ENCODE measurements at places on chromosomes 7 and 10.

- DNase-seq = no peak
Measured at GRCh38 chr10:62083412-62084267, 182.1 kb downstream of the ARID5B start.

GRCh38 chr10:75865413-75866299, 434.2 kb downstream of the LRMDA start:
- DNase-seq = no peak

DNA sequence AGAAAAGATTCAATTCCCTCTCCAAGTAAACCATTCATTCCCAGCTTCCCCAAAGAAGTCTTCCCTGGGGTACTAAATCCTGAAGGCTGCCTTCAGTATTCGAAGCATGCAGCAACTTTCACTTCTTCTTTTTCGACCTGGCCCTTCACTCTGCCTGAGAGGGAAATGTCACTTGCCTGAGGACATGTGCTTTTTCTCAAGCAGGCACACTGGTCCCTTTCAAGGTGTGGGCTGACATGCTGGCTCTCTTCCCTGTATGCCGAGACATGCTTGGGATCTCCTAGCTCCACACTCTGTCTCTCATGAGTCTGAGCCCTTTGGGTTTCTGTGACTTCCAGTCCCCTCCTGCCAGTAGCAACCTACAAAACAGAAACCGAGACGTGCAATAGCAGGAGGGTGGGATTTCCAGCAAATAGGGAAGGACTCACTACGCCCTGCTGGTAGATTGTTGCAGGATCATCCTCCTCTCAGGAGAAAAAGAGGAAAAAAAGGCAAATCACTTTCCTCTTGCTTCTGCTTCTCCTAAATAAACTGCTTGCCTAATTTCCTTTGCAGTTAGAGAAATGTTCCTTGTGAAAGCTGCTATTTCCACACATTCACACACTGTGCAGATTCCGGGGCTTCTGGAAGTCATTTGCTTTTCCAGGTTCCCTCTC, 33.5 kb downstream of the FIGNL1 start:
- no peak for DNase-seq

- no peak for DNase-seq
Measured at GRCh38 chr10:30756151-30756550, 126.6 kb upstream of the LYZL2 start.

- DNase-seq = no peak
Measured at GRCh38 chr10:79220307-79220706, 127.0 kb upstream of the PPIF start.

DNA sequence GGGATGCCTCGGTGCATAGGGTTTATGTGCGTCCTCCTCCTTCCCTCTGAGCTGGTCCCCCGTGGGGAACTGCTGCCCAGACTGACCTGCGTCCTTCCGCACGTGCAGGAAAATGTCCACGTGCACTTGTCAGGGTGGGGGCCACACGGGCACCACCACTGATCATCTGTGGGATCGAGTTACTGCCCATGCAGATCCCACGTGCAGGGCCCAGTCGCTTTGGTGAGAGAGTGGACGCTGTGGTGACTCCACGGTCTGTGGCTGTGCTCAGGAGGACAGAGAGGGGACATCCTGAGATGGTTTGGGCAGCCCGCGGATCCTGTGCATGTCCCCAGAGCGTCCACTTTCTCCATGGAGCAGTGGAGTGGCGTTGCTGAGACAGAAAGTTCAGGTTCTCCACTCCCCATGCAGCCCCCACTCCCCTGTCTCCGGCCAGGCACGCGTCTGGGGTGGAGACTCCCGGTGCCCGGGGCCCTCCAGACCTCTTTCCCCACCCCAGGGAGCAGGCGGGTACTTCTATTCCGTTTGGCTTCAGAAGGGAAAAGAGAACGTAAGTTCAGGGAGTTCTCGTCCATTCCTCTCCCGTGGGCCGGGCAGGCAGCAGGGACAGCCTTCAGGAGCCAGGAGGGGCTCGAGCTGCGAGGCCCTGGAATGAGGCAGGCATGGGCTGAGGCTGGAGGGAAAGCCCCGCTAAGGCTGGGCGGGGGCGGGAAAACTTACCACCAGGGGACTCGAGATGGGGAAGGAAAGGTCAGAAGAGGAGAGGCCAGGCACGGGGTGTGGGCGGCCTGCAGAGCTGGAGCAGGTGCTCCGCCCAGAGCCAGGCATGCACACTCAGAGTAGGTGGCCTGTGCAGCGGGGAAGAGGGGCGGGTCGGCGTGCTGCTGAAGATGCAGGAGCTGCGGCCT, 59.9 kb downstream of the EGFR start:
- DNase-seq = no peak

GRCh38 chr10:113631684-113632367, 32.0 kb downstream of the NRAP start:
- DNase-seq = no peak

- no peak for DNase-seq
Measured at GRCh38 chr7:37826825-37827224, 21.6 kb upstream of the NME8 start.

DNA sequence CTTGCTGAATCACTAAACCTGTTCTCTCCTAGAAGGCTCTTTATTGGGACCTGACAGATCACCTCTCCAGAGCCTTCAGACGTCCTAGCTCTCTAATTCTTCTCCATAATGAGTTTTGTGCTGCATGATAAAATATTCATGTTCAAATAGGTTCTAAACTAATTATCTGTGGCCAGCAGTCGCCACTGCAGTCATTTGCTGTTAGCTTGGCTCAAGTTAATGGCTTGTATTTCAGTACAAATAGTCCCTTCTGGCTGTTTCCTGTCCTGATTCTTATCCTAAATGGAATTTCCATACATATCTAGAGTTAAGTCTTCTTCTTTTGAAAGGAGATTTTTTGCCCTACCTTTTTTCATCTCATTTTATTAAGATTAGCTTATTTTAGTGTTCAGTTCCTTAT, 303.2 kb downstream of the EXOC4 start:
- DNase-seq = no peak

DNA sequence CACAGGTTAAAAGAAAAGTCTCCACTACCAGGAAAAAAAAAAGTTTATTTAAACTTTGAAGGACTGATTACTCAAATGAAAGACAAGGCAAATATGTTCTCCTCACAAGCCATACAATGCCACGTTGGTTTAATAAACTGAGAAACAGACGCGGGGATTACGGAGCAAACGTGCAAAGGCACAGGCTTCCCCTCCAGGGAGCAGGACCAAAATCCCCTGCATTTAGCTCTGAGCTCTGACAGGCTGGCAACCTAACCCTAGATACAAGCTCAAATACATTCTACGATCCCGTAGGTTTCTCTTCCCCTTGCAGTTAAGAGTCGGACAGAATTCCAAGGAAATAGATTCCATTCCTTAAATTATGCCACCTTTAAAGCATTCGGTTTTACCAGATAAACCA, 7.7 kb upstream of the GRB10 start:
- no peak for DNase-seq

GRCh38 chr7:154777023-154777422, 225.9 kb downstream of the PAXIP1 start:
- DNase-seq = no peak

- no peak for DNase-seq
Measured at GRCh38 chr7:78101076-78101475, 302.5 kb downstream of the PHTF2 start.

DNA sequence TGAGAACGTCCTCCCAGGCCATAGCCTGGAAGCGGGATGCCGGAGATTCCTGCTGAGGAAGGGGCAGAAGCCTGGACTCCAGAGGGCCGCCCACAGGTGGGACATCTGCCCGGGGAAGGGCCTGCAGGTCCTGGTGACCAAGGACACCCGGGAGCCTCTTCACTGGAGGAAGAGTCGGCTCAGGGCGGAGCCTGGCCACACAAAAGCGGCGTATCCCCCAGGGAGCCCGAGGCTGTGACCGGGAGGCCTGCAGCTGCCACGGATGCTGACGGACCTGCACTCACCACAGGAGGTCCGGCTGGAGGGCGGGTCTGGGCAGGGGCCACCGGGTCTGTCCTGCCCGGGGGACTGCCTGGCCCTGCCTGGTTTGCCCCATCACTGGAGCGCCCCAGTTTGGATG, 15.5 kb upstream of the ADGRA1 start:
- no peak for DNase-seq

DNA sequence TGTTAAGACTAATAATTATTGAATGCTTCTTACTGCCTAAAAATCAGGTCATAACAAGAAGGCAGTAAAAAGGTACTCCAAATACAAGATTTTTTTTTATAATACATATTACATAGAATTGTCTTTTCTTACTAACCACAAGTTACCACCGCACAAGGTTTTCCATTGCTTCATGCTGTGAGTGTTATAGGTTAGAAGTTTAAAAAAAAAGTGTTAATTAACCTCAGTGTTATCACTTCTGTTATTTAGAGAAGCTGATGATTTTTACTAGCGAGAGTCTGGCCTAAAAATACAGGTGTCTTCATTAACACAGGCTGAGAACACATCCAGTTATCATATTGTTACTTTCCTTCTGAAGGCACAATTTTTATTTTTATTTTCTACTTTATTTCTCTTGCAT, 1281.9 kb upstream of the CELF2 start:
- DNase-seq = no peak

- no peak for DNase-seq
Measured at GRCh38 chr7:140541513-140542227, 62.4 kb upstream of the MKRN1 start.

DNA sequence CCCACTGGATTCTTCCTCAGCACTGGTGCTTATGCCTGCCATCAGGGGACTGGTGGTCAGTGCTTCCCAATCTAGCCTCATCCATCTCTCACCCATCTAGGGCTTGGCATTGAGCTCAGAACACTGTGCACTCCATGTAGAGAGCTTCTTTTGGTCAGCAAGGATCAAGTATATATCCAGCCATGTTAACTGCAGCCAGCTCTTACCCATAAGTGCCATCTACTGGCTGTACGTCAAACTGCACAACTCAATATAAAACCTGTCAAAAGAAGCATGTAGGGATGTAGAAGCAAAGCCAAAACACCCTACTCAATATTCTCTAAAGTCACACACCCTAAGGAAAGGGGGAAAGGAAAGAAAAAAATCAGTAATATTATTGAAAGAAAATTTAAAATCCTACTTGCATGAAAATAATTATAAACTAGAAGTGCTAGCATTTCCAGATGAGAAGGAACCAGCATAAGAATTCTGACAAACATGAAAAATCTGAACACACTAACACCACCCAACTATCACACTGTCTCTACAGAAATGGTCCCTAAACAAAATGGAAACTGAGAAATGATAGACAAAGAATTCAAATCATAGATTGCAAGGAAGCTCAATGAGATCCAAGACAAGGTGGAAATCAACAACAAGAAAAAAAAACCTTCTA, 531.1 kb upstream of the STEAP1 start:
- no peak for DNase-seq

DNA sequence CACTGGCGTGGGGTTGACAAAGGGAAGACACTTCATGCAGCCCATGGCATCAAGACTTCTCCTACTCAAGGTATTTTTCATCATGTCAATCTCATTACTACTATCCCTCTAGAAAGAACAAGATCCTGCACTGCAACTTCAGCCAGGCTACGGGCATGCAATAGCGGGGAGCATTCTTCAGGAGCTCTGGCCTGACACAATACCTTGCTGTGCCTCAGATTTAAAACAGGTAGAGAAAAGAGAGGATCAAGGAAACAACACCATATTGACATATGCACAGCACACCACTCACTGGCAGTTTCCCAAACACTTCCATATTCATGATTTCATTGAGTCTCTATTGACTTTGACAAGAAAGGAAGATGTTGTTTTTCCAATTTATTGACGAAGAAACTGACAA, 51.5 kb downstream of the DOCK4 start:
- no peak for DNase-seq

DNA sequence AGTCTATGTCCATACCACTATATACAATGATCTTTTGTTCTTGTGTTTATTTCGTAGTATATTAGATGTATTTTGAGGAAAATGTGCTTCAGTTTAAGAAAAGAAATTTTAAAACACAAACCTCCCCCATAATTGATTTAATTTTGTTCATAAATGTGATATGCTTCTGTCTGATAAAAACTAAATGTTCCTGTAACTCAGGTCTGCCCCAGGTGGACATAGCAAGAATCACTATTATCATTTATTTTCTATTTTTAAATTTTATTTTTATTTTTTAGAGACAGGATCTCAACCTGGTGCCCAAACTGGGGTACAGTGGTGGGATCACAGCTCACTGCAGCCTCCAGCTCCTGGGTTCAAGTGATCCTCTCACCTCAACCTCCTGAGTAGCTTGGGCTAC, 43.2 kb downstream of the BEND7 start:
- no peak for DNase-seq

GRCh38 chr10:133368153-133368552, 5.0 kb downstream of the ECHS1 start:
- no peak for DNase-seq

DNA sequence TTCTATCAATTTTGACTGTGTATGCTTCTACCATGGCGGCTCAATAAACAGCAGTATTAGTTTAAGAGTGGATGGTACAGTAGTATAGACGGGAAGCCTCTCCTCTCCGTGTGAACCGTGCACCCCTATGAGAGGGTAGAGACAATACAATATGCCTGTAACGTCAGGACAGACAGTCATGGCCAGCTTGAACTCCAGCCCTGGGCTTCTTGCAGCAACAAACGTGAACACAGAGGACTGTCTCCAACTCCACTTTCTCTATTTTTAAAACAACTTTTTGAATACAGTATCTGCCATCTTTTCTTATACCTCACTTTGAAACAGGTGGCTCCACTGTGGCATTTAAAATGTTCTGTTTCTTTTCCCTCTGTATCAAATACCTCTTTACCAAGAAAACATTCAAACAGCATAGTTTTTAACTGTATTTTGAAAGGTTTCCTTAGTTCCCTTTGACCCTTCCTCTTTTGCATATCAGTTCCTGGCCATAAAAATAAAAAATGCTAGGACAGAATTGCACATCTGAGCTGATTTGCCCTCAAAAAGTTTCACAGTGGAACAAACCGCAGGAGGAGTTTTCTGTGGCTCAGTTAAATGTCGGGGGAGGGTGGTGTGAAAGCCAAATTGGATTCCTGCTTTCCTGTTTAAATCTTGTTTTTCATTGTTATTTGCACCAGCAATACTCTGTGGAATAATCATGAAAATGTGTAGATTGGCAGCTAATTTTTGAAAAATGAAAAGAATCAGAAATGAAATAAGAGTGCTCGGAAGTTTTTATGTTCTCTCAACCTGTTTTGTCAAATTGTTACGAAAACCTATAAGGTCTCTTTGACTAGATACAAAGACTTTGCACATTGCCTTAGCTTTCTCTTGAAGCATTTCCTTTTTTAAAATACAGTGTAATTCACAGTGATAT, 8.0 kb downstream of the IKZF1 start:
- no peak for DNase-seq

DNA sequence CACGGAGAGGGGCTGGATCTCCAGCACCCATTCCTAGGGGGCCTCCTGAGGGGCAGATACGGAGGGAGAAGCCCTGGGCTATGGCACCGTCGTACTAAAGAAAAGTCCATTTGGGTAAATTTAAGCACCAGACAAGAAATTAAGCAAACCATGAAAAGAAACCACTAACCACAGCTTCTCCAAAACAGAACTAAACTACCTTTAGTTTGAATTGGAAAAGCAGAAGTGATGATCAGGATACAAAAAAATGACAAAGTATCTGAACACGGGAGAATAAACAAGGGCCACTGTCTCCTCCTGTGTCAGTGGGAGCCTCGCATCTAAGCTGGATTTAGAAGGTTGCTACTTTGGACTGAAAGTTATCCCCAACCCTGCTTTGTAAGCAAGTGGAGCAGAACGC, 69.1 kb downstream of the DIP2C start:
- DNase-seq = no peak

All from activated naive CD4-positive, alpha-beta T cell (primary cell).